ENCODE measurements at places on chromosomes 5 and 9.

DNA sequence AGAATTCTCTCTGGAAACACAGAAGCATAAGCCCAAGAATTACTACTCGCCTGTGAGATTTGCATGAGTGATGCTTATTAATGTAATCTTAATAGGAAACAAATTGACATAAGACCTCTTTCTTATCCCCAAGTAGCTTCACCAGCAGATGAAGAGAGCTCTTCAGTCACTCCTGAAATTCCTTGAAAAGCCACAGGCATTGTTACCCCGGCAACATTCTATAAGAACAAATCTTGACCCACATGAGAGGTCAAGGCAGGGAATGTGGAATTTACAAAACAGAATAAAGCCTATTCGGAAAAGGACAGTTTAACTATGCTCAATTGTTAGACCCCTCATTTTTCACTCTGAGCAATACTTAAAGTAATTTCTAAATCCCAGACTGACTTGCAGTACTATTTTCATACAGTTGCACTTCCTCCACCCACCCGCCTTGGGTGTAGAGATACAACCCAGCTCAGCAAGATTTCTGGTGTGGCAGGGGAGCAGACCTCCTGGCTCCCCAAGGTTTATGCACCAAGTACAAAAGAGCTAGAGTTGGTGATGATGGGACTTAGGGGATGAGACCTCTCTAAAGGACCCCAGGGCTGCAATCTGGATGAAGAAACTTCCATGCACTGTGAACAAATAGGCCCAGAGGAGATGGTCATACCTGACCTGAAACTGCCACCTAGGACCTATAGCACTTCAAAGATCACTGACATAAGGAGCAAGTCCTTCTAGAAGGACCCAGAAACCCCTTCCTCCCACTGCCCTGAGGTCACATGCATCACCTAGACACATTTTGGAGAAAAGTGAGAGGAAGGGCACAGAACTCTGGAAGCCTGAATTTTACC is 242.1 kb downstream of the ZNF608 start:
- no peak for DNase-seq

GRCh38 chr9:88418025-88418424 is 29.8 kb downstream of the SPIN1 start:
- no peak for DNase-seq

GRCh38 chr9:87428659-87429058 is 69.0 kb upstream of the DAPK1 start:
- DNase-seq, result no peak

- DNase-seq, result no peak
Observed at GRCh38 chr5:157365732-157366131, 94.3 kb upstream of the NIPAL4 start.

- DNase-seq, result no peak
Observed at GRCh38 chr5:112533362-112533761, 114.3 kb upstream of the EPB41L4A start.

DNA sequence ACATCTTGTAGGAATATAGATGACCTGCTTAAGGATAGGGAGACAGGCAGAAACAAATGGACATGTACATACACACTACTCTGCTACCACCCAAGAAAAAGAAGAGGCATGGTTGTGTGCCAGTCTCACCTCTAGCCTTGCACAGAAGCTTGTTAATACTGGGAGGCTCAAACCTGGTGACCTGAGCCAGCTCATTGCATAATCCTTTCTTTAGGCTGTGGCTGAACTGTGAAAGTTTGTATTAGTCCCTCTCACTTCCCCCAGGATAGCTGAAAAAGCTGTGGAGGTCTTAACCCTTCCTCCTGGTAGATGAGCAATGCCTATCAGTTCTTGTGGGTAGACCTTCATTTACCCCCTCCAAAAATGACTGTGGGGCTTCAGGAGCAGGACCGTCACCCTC is 28.7 kb downstream of the TPD52L3 start:
- no peak for DNase-seq

DNA sequence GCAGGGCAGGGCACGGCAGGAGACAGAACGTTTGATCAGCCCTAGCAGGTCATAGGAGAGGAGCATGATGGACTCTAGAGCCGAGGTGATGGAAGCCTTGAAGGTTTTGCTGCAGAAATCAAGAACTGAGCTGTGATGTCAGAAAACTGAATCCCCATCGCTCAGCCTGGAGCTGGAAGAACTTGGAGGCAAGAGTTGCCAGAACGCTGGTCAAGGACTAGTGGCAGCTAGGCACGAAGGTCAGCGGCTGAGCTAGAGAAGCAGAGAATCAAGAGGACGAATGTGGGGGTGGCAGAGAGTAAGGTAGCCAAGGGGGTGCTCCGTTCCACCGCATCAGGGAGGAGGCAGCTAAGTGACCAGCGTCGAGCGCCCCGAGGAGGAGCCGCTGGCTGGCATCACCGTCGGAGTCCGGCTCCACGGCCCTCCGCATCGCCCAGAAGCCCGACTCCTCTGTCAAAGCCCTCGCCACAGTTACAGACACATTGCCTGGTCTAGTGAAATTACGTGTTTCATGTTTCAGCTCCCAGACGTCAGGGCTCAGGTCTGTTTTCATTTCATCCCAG is 1.2 kb upstream of the GALNT10 start:
- DNase-seq, result peak; percentile 23

DNA sequence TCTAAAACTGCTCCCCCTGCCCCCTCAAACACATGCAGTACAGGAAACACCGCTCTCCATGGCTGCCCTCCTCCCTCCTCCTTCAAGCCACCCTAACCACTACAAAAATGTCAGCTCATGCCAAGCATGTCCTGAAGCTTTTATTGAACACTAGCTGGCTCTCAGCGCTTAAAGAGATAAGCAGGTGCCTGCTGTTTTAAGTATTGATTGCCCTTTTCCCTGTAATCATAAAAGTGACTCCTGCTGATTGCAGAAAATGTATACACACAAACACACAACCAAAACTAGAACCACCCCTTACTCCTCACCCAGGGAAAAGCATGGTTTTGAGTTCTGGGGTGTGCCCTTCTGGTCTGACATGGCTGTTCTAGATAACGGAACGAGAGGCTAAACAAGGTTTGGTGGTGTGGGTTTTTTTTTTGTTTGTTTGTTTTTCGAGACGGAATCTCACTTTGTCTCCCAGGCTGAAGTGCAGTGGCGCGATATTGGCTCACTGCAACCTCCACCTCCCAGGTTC is 3.7 kb upstream of the UCK1 start:
- no peak for DNase-seq

DNA sequence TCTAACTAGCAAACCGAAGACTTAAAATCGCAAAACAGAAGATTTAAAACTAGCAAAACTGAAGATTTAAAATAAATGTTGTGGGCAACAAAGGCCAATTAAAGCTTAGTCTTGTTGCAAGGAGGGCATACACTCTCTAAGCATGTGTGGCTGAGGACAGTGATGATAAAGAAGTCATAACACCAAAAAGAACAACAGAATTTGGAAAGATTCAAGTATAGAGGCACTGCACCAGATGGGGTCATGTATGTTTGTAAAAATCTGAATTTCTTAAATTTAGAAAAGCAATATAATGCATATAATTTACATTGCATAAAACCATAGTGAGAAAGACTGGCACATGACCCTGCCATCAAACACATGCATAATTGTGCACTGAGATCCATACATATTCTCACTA is 743.8 kb downstream of the TAF11L14 start:
- no peak for DNase-seq

DNA sequence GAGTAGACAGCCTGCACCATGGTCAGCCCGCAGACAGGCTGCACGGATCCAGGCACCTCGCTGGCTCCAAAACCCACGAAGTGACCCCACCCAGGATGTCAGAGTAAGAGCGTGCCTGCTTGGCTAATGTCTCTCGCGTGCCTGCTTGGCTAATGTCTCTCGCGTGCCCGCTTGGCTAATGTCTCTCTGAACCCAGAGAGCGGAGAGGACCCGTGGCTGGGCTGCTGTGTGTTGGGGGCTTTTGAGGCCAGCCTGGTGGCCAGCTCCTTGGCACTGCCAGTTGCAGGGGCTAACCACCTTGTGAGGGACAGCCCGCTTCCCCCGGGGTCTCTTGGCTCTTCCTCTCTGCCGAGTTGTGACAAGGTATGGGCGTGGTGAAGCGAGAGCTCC is 8.9 kb upstream of the RXRA start:
- no peak for DNase-seq

GRCh38 chr5:179747811-179748210 is 15.2 kb downstream of the MAML1 start:
- no peak for DNase-seq

GRCh38 chr5:145976431-145977155 is 40.2 kb downstream of the SH3RF2 start:
- no peak for DNase-seq

GRCh38 chr9:15182101-15182551 is 124.9 kb downstream of the TTC39B start:
- DNase-seq, result no peak

DNA sequence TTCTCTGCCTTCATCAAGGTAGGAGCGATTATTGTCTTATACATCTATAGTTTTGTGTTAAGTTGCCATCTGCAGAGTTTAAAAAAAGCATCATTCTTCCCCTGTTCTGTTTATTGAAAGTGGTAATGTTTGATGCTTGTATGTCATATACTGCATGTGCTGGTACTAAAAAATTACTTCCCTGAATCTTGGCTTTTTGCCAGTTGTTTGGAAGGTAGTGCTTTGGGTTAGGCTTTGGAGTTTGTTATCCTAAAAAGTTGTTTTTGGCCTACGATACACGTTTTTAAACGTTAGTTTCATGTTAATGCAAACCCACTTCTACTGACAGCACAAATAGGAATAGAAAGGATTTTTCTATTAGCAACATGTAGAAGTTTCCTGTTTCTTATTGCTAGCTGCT is 158.3 kb downstream of the GIN1 start:
- no peak for DNase-seq

DNA sequence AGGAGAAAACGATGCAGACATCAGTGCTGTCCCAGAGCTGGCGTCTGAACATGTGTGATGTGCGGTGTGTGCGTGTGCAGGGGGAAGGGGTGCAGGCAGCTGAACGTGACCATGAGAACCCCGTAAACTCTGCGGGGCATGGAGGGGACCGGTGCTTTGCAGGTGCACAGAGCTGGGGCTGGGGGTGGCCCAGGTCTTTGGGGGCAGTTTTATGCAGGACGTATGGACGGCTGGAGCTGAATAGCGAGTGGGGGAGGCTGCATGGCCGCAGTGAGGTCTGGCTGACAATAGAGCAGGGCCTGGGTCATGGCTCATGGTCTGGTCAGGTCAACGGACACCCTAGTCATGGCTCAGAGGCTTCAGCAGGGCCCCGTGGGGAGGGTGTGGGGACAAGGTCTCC is 3.3 kb upstream of the EXOC3 start:
- no peak for DNase-seq

DNA sequence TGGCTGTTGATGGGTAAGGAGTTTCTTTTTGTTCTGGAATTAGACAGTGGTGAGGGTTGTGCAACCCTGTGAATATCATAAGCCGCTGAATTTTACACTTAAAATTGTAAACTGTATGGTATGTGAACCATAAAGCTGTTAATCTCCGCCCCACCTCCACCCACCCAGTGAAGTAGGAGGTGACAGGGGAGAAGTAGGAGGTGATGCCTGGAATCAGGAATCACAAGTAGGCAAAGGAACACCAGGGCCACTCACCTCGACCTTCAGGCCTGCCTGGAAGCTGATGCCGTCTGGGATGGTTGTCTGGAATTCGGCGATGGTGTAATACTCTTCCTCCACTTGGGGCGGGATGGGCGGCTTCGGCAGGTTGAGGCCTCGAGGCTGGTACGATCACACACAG is 62.3 kb upstream of the UBTD2 start:
- DNase-seq, result no peak

DNA sequence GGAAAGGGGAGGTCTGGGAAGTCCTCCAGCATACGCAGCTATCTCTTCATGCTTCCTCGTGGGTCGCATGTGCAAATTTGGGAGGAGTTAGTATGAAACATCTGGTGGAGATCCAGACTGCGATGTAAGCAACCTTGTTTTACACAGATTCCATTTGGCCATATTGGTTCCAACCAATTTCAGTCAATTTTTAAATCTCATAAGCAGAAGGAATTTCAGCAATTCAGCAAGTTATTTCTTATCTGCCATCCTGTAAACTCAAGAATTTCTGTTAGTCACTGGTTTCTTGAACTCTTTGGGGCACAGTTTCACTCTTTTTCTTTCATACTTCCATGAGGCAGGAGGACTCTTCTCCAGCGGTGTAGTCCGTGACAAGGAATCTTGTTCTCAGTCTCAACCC is 130.4 kb upstream of the CLINT1 start:
- DNase-seq, result no peak

DNA sequence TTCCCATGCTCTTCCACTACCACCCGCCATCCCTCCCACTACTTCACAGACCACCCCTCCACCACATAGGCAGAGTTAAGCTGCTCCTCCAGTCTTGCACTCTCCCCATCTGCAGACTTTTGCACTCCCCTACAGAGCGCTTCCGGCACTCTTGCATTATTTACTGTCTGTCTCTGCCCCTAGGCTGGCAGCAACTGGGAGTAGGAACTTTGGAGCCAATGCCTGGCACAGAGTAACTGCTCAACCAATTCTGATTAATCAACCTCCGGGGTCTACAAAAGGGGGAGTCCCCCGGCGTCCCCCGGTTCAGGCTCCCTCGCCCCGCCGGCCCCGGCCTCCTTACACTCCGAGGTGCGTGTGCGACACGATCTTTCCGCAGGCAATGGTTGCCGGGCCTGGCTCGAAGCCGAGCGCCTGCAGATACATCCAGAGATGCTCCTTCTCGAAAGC is 498 bp downstream of the HAUS6 start:
- DNase-seq, result peak; percentile 16

- DNase-seq, result peak; percentile 82
Observed at GRCh38 chr5:170603578-170604565, 100.1 kb downstream of the KCNIP1 start.

DNA sequence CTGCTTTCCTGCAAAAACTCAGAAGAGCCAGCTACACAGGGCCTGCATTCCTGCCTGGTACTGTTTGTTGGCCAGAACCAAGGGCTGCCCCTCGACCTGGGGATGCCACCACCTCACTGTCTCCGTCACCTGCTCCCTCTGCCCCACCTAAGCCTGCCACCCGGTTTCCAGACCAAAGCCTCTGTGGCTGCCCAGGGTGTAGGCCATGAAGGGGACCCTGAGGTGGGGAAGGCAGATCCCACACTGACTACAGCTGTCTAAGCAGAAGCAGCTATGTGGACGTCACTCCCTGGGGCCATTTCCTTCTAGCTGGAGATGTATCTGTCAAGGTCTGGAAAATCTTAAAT is 35.8 kb downstream of the RASGEF1C start:
- DNase-seq, result no peak

DNA sequence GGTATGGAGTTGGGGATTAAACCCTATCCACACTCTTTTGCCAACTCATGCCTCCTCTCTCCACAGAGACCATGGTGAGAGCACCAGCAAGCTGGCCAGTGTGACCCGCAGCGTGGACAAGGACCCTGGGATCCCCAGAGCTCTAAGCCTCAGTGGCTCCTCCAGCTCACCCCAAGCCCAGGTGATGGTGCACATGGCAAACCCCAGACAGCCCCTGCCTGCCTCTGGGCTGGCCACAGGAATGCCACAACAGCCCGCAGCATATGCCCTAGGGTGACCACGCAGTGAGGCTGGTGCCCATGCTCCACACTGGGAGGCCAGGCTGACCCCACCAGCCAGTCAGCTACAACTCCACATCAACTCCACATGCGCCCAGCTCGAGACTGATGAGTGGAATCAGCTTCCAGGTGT is 11.5 kb upstream of the CARD19 start:
- no peak for DNase-seq

GRCh38 chr5:139668924-139669661 is 20.9 kb downstream of the CXXC5 start:
- no peak for DNase-seq

Measured in endothelial cell (in vitro differentiated cells).